Hippocampal formation (tissue), 2 donors: ENCODE measurements at places on chromosomes 5 and 9.

- no peak for DNase-seq
Measured at GRCh38 chr9:75170898-75171360, 82.6 kb downstream of the OSTF1 start.

DNA sequence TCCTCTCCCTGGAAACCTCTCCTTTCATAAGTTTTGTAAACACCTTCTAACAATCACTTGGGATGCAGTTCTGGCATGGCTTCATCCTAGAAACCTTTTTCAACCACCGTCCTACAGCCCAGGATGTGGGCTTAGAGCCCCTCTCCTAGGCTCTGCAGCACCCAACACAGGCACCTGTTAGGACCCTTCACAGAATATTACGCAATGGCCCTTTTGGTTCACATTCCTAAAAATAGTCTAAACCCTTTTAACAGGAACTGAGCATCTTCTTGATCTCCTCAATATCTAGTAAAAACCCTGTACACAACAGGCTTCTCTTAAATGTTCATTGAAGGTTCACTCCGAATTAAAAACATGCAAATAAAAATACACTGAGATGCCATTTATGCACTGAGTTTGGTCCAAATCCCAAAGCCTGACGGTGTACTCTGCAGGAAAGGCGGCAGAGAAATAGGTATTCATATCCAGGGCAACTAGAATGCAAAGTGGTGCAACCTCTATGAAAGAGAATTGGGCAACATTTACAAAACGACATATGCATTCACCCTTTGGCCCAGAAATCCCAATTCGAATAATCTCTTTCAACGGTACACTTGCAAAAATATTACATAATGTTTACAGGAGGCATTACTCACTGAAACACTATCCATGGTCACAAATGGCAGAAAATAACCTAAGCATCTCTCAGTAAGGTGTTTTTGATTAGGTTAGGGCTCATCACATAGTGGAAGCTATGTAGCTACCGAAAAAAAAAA lies 169.3 kb downstream of the SEMA5A start:
- DNase-seq = no peak

DNA sequence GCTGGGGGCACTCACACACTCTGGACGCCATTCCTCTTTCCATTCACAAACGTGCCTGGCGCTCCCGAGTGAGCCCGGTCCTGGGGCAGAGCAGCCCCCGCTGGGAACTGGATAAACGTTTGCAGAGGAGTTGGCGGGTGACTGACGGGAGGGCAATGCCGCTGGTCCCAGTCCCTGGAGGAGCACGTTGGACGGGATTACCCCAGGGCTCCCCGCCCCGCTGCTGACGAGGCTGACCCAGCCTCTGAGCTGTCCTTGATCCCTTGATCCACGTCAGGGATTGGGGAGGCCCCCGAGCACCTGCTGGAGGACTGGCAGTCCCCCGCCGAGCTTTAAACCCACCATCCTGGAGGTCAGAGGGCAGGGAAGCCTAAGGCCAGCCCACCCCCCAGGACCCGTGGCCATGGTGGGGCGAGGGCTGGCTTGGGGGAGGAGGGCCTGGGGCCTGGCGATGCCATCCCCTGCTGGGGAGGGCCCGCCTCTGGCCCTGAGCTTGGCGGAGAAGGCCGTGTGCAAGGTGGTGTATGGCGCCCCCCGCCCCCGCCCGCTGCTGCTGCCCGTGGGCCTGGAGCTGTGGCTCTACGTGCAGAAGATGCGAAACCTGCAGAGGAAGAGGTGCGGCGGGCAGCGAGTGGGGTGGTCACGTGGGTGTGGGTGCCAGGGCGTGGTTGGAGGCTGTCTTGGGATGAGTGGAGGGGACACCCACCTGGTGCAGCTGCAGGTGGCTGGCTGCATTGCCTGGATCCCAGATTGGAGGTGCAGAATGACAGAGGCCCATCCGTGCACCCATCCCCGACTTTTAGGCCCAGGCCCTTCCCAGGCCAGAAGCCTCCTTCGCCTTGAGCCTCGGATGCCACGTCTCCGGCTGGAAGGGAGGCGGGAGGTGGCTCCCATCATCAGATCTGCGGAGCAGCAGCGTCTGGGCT lies 4.5 kb downstream of the GPSM1 start:
- DNase-seq = no peak

- DNase-seq = no peak
Measured at GRCh38 chr9:121748074-121748473, 96.6 kb downstream of the DAB2IP start.

GRCh38 chr5:131848662-131849061 lies 51.8 kb upstream of the FNIP1 start:
- DNase-seq = no peak
